Stimulated activated CD4-positive, alpha-beta T cell treated with anti-CD3 and anti-CD28 coated beads, Interleukin-1b, Interleukin-23, amount 100 ng/mL, for 1 hour (primary cell): ENCODE measurements at places on chromosomes 1 and 21.

- no peak for DNase-seq
These were observed 4.5 kb downstream of the CNR2 start for GRCh38 chr1:23908453-23909341.

- DNase-seq, result no peak
These were observed 28.9 kb downstream of the EPHA2 start for GRCh38 chr1:16126743-16127515.

GRCh38 chr1:171160211-171160610, 24.9 kb upstream of the FMO2 start:
- no peak for DNase-seq

GRCh38 chr1:171296897-171297296, 17.1 kb upstream of the FMO4 start:
- DNase-seq, result no peak

DNA sequence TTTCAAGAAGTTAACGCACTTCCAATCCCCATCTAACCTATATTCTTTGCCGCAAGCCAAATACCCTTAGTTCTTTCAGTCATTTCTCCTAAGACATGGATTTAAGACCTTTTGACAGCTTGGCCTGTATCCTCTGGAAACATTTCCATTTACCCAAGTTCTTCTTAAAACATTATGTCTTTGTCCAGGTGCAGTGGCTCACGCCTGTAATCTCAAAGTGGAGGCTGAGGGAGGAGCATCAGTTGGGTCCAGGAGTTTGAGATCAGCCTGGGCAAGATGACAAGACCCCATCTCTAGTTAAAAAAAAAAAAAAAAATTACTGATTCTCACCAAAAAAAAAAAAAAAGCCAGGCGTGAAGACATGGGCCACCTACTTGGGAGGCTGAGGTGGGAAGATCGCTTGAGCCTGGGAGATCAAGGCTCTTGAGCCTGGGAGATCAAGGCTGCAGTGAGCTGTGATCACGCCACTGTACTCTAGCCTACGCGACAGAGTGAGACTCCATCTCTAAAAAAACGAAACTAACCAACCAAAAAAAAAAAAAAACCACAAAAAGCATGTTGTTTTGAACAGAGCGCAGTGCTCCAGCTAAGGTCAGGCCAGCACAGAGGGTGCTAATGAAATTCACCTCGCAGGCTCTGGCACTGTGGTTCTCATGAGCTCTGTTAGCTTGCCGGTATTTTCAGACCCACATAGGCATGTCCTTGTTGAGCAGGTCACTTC, 36.0 kb downstream of the NUAK2 start:
- no peak for DNase-seq

DNA sequence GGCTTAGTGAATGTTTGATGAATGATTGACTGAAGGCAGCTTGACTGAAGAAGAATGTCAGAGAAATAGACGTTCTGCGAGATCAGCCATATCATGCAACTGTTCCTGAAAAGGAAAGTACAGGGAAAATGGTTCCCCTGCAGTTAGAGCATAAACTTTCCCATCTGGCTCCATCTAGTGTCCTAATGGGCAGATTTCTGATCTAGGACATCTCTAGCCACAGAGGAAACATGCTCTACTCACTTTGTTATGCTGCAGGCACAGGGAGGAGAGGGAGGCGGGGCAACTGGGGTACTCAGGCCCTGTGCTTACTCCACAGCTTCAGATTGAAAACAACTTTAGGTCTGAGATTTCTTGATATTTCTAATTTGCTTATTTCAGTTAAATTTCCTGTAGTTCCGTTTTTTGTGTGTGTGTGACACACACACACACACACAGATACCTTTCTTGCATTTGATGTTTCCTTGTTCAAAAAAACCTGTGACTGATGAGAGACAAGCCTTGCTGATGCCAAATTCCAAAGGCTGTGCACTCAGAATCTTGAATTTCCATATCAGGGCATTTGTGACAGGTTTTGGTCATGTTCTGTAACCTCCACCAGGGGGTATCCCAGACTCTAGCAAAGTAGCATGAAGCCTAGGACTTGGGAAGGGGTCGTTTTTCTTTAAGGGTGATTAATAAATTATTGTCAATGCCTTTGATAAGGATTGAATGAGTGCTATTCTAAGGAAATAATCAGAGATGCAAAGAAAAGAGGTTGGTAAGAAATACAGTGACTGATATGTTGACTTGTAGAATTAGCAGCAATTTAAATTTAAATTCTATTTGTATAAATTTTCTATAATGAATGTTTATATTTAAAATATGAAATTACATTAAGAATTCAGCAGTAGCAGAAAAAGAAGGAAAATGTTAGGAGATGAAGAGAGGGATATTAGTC, 139.7 kb upstream of the BEND5 start:
- DNase-seq, result no peak

DNA sequence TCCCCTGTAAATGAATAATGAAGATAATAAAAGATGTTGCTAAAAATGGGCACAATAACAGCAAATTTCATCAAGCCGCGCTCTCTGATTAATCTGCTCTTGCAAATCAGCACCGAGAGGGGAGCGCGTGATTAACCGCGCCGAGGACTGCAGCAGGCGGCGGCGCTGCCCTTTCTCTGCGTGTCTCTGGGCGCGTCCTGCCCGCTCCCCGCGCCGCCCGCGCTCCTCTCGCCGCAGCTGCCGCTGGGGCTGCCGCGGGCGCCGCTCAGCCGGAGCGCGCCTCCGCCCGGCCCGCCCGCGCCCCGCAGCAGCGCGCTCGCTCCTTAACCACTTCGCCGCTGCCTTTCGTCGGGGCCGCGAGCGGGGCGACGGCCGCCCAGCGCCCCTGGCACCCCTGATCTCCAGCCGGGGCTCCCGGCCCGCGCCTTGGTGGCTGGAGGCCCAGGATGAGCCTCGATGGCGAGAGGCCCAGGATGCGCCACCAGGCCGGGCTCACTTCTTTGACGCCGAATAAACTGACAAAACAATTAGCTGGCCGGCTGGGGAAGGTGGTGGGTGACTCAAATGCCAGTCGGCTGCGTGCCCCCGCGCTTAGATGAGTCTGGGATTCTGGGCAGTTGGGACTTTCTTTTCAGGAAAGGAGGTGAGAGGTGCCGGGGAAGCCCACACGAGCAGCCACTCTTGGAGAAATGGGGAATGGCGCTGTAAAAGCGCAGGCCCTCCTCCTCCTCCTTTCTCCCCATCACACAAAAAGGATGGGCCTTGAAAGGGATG, 221.4 kb upstream of the PKN2 start:
- no peak for DNase-seq

- DNase-seq, result no peak
These were observed 160.2 kb downstream of the ADSS2 start for GRCh38 chr1:244291236-244292201.

DNA sequence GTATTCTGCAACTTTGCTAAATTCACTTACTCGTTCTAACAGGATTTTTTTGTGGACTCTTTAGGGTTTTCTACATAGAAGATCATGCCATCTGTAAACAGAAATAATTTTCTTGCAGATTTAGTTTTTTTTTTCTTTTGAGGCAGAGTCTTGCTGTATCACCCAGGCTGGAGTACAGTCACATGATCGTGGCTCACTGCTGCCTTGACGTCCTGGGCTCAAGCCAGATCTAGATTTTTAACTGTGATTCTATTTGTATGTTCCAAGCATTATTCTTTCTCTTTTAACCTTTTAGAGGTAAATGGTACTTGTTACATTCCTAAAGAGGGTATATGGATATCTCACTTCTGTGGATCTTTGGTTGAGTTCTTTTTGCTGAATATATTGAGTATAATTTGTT, 18.6 kb downstream of the FABP3 start:
- DNase-seq, result no peak

DNA sequence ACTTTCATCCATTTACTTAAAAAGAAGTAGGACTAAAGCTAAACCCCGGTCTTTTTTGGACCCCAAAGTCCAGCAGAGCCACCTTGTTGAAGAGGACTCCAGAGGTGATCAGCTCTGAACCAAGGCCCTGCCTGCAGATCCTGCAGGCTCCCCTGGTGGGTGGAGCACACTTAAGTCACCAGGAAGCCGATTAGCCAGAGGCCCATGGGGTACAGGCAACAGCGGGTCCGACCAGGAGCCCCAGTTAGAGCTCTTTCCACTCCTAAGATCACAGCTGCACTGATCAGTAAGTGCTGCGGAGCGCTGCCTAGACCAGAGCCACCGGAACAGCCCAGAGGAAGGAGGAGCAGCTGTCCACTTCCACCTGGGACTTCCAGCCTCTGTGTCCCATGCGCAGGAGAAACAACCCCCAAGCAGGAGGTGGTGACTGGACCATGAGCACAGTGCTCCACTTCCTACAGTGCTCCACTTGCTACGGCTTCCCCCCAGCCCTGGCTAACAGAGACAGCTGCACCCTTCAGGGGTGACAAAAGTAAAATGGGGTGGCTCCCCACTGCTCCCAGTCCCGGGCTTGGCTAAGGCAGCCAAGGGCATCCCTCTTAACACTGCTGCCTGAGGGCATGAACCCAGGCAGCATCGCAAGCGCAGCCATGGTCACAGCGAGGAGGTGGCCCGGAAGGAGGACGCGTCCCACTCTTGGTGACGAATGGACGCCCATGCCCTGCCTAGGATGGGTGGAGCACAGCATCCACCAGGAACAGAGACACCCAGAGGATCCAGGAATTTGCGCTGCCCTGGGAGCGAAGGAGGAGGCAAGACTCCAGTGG, 58.0 kb downstream of the NPHP4 start:
- DNase-seq, result no peak

- no peak for DNase-seq
These were observed 19.4 kb downstream of the VANGL2 start for GRCh38 chr1:160419838-160420169.

DNA sequence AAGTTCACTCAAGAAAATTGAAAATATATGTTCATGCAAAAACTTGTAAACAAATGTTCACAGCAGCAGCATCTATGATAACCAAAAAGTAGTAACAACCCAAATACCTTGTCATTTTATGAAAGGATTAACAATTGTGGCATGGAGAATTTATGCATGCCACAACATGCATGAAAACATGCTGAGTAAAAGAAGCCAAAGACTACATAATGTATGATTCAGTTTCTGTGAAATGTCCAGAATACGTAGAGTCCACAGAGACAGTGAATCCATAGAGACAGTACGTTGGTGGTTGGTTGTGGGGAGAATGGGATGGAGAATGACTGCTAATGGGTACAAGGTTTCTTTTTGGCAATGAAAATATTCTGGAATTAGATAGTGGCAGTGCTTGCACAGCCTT, 148.7 kb downstream of the MAST2 start:
- DNase-seq, result no peak

DNA sequence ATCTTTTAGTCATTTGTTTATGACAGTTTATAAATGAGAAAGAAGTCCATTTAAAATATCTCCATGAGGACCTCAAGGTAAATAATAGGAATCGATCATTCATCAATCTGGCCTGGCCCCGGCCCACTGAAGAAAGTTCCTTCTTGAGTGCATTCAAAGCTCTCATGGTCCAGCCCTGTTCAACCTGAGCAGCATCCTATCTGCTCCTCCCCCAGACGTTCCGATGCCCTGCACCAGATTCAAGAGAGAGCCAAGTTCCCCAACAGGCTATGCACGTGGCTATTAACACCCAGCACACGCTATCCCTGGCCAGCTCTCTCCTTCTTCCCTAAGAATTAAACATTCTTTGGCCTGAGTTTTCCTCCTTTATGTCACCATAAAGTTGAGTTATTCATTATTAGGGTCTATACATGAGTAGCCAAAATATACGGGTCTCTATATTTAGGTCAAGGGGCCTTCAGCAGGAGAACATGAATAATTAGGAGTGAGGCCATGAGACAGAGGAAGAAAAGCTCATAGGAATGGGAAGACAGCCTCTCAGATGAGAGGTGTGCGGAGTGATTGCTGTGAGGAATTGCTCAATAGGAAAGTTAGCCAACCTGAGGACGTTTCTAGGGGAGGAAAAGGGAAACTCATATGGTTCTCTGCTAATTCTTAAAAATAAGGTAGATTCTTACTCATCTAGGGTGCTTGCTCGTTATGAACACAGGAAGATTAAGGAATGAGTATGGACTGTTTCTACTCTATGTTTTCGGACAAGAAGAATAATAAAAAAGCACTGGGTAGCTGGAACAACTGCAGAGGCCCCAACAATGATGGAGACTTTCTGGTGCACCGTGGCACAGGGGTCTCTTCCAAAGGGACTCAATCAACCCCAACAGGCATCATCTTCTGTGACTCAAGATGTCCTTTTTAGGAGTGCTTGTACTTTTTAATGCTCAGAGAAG, 23.6 kb downstream of the RUNX1 start:
- DNase-seq, result no peak

DNA sequence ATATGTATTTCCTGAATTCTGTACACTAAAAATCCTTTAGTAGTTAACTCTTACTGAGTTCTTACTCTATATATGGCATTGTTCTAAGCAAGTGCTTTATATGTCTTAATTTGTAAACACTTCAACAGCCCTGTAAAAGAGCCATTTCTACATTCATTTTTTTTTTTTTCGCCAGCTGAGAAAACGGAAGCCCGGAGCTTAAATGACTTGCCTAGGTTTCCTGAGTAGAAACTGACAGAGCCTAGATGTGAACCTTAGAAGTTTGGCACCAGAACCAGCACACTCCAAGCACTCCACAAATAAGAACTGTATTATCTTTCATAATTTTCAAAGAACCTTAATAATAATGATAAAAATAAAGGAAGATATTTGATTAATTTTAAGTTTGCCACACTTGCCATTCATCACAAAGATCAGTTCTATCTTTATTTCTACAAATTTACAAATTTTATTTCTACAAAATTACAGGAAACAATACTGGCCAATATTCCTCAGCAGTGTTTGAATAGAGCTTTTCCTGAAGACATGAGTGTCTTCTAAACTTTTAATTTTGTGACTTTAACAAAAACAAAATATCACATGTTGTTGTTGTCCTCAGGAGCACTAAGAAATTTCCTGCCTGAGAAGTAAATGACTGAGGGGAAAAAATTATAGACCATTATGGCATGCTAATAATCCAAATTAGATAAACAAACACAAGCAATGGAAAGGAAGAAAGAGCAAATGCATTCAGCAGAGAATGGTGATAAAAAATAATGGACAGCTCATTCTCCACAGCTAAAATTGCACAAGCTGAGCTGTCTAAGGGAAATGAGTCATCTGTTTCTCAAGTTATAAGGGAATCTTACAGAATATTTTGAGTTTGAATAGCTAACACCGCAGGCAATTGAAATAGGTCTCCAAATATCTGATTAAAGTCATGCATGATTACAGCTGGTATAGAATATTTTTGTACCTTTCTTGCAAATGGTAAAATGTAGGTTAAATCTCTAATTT, 71.2 kb downstream of the DPYD start:
- DNase-seq, result no peak

DNA sequence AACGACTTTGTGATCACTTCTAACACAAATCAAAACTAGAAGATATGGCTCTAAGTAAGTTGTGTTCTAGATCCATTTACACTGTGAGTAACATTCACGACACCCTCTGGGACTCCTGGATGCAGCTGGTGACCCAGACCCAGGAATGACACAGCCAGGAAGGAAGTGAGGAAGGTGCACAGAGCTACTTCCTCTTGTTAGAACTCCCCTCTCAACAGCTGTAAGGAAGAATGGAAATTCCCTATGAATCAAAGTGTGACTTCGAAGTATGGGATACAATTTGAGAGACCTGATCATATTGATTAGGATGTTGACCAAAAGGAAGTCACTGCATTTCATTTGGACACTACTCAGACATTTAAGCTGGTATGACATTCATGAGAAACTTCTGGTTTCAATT, 185.3 kb downstream of the NRIP1 start:
- DNase-seq, result no peak

- no peak for DNase-seq
These were observed 114.7 kb downstream of the TNR start for GRCh38 chr1:175628548-175629317.

GRCh38 chr21:42475036-42475435, 21.0 kb downstream of the RSPH1 start:
- DNase-seq, result no peak

- no peak for DNase-seq
These were observed 1.2 kb downstream of the SLAMF7 start for GRCh38 chr1:160740133-160740688.

GRCh38 chr1:181184621-181185020, 96.1 kb downstream of the IER5 start:
- no peak for DNase-seq
